ENCODE measurements at places on chromosomes 11 and 22.
A peak's percentile ranks its signal among the peaks of the same experiment; 100 is the strongest.

DNA sequence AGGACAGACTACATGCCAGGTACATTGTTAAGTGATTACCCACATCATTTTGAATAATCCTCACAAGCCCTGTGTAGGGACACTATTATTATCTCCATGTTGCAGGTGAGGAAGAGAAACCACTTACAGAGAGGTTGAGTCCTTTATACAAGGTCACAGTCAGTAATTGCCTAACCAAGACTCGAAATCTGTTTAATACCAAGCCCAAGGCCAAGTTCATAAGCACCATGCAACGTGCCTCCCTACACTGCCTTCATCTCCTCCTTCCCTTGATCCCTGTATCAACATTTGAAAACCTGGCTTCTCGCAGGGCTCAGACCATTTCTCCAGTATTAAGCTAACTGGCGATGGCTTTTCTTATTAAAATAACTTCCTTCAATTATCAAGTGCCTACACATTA, 41.7 kb upstream of the SEZ6L start:
- no peak for DNase-seq

DNA sequence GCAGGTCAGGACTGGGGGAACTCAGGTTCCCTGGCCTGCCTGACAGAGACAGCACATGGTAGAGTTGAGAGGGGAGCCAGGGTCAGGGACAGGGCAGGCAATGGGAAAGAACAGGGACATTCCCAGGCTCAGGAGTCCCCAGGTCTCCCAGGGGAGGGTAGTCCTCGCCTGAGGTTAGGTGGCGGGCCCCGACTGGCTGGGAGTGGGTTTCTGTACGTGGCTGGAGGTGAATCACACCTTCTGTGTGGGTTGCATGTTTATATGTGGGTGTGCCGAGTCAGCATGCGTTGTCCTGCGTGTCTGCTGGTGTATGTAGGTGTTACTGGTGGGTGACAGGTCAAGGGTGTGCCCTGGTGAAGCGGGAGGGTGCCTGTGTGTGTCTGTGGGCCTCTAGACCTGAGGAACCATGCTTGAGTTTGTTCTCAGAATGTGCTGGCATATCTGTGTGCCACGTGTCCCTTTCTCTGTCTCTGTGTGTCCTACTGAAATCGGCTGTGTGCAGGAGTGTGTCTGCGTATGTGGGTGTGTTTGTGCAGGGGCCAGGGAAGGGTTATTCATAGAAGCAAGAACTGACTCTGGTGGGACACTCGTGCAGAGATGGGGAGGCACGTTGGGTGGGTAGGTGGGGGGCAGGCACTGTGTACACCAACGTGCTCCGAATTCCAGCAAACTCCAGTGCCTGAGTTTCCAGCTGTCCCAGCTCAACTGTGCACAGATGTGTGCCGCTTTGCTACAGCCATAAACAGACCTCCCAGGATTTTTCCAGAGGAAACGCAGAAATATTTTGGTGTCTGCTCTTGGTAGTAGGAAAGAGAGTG, 23.8 kb upstream of the OAF start:
- peak; percentile 26 for DNase-seq

DNA sequence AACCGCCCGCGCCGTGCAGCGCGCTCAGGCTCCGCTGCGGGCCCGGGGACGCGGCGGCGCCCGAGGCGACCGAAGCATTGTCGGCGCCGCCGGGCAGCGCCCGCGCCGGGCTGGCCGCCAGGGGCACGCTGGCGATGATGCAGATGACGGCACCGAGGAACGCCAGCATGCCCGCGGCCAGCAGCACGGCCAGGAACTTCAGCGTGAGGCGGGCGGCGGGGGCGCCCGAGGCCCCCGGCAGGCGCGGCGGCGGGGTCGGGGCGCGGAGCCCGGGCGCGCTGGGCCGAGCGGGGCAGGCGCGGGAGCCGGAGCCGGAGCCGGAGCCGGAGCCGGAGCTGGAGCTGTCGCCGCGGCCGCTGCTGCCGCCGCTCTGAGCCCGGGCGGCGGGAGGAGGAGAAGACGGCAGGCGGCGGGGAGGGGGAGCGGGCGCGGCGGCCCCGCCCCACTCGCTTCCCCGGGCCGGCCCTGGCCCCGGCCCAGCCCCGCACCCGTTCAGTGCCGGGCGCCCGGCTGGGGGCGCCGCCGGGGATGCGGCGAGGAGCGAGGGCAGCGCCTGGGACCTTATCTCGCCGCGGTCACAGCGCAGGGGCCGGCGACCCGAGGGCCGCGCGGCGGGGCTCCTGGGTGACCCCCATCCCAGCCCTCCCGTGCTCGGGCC, at the start of gene NPTXR:
TSS of gene NPTXR (minus strand) at position 372 of the 658 bp plus-strand sequence.
- DNase-seq: peak; percentile 42

DNA sequence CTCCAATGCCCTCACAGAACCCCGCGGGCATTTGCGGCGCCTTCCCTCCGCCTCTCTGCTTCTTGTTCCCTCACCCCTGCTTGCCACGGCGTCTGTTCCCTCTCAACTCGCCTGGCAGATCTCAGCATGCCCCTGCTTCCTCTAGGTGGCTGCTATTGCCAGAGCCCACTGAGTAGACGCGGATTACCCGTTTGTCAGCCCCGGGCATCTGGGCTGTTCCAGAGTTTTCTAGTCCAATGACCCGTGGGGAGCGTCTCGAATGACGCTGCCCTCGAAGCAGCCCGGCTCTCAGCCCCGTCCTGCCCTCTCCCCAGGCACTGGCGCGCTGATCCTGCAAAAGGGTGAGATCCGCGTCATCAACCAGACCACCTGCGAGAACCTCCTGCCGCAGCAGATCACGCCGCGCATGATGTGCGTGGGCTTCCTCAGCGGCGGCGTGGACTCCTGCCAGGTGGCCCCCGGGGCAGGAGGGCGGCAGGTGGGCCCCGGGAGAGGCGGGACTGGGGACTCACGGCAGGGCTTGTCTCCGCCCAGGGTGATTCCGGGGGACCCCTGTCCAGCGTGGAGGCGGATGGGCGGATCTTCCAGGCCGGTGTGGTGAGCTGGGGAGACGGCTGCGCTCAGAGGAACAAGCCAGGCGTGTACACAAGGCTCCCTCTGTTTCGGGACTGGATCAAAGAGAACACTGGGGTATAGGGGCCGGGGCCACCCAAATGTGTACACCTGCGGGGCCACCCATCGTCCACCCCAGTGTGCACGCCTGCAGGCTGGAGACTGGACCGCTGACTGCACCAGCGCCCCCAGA, 49.7 kb downstream of the ST14 start:
- DNase-seq: no peak

- DNase-seq: no peak
Observed at GRCh38 chr11:130178441-130179339, 19.1 kb downstream of the ST14 start.

- no peak for DNase-seq
Observed at GRCh38 chr11:20134991-20135736, 25.1 kb downstream of the DBX1 start.

GRCh38 chr11:117723277-117724024, 73.6 kb downstream of the DSCAML1 start:
- no peak for DNase-seq

- DNase-seq: no peak
Observed at GRCh38 chr22:28297504-28297903, 378.4 kb upstream of the PITPNB start.

DNA sequence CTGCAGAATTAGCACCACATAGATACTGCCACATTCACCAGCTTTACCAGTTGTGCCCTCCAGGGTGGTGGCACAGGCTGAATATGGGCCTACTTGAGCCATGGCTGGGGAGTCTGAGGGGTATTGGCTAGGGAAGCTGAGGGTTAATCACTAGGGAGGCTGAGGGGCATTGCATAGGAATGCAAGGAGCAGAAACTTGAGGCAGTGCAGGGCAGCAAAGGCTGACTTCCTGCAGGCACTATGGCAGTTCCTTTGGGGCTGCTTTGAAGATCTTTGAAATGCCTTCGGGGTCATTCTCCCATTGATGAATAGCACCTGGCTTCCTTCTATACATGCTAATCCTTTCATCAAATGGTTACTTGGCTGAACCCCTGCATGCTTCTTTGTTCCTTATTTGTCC, 171.5 kb downstream of the RCN1 start:
- no peak for DNase-seq

DNA sequence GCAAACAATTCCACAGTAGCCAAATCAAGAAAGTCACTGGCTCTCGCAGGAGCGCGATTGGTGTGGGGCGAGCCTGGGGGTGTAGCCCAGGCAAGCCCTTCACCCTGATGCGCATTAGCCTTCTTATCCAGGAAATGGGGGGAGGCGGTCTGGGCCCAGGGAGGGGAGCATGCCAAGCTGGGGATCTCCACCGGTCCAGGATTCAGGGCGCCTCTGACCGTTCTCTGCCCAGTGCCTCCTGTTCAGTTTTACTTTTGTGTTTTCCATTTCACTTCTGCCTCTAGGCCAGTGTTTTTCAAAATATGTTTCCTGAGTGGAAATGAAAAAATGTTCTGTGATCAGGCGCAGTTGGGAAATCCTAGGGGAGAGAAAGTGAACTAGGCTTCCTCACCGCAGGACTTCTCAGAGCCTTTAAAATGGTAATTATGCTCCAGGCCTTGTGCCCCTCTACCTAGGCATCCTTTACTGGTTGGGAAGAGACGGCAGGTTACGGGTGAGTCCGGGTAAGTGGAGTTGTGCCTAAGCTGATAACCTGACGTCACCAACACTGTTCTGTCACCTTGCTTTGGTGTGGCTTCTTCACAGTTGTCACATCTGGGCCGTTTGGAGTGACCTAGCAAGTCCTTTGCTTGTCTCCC, 18.4 kb downstream of the LRP5 start:
- DNase-seq: no peak

GRCh38 chr11:86046116-86046515, 22.8 kb downstream of the PICALM start:
- no peak for DNase-seq

- no peak for DNase-seq
Observed at GRCh38 chr11:33475993-33476392, 218.8 kb downstream of the HIPK3 start.

DNA sequence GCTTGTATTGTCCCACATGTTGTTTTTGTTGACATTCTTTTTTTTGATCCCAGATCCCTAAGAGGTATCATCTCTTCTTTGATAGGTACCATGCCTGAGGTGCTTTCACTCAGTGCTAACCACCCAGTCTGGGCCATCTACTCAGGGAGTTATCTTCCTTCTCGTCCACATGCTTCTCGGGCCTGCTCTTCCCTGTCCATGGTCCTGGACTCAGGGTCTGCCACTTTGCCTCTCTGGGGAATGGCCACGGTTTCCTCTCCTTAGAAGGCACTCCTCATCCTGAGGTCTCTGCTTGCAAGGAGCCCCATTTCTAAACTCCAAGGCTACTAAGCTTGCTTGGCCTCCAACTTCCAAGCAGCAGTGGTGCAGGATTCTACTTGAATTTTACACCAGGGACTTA, 227.0 kb upstream of the NCAM1 start:
- DNase-seq: no peak

DNA sequence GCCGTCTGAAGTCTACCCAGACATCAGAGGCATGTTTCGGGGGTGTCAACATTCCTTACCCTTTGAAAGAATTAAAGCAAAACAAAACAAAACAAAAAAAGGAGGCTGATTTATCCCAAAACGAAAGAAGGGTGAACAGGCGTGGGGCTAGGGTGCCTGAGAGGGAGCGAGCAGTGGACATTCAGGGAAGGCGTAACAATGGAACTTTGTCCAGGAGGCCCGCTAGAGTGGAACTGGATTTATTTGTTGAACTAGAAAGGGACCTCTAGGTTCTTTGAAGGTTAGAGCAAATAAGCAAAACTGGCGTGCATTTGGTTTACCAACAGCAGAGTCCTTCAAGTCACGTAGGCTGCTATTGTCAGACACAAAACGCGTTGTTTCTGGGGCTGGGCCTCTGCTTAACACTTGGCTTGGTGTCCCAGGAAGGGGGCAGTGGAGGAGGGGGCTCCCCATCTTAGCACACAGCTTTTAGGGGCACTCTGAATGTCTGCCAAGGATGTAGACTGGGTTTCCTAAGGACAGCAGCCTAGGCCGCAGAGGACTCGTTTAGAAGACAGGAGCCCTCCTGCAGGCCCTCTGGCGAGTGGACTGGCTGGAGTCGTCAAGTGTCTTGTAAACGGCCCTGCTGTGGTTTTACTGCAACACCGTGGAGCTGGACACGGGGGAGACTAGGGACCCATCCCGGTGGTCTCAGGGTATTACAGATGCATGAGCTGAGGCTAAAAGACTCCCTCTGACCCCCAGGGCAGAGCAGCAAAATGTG, 203.7 kb upstream of the SORL1-AS1 start:
- DNase-seq: no peak

DNA sequence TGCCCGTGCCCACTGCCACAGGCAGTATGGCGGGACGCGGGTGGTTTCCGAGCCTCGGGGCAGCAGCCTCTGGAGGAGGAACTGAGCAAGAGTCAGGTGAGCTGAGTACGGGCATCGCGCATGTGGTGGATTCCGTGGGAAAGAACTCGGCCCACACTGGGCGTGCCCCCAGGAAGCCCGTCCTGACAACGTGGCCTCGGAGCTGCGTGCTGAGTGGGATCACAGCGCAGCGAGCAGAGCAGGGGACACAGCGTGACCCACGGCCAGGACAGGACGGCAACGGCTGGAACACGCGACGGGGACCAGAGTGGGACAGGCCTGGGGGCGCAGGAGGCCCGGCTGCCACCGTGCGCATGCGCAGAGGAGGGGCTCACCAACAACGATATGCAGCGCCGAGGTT, 36.8 kb downstream of the CERK start:
- DNase-seq: no peak

DNA sequence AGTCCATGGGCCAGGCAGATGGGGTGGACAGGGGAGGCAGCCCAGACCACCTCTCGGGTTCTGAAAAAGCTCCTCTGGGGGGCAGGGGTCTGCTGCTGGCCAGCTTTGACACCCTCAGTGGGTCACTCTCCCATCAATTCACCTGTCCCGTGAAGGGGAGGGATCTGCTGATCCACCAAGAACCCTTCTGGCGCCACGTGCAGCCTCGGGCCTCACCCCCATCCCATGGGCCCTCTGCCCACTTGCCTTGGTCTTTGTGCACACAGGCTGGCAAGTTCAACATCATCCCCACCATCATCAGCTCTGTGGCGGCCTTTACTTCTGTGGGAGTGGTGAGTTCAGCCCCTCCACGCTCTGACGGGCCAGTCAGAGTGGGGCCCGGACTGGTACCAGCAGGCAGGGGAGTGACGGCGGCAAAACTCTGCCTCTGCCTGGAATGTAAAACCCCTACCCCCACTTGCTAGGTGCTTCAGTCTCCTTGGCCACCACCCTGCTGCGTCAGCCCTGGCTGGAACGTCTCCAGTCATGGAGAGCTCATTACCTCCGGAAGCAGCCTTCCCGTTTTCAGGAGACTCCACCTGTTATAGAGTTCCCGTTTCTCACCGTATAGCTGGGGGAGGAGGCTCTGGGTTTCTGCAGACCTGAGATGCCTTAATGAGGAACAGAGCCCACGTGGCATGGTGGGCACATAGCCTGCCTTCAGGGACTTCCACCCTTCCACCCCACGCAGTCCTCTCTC, 12.7 kb downstream of the PRG3 start:
- no peak for DNase-seq
